Aorta (tissue), 5 donors: ENCODE measurements at places on chromosomes 11 and 22. TPM values are rescaled to one million over a fixed set of nuclear protein-coding genes. Genes with fewer than 3 reads are reported as not detected.

Gene LMO1
- polyA plus RNA-seq = not detected

Gene MTNR1B
- not detected for polyA plus RNA-seq

Gene DTX4
- polyA plus RNA-seq = 10.0 TPM

Gene OR5W2
- polyA plus RNA-seq = not detected

Gene CFAP300
- polyA plus RNA-seq = 2.6 TPM
